ENCODE measurements at places on chromosomes 4 and X. TPM values are rescaled to one million over a fixed set of nuclear protein-coding genes. Genes with fewer than 3 reads are reported as not detected.

The CDX4 gene
- not detected for total RNA-seq

The MAGEA11 gene
- not detected for total RNA-seq

The NEXMIF gene
- 1.6 TPM for total RNA-seq

The LGI2 gene
- 0.33 TPM for total RNA-seq

The HAND2 gene
- total RNA-seq: 29.6 TPM

The ATRX gene
- 137 TPM for total RNA-seq

The GPRIN3 gene
- total RNA-seq: 4.0 TPM

The CXorf38 gene
- total RNA-seq: 23.9 TPM

The NHS gene
- total RNA-seq: 8.5 TPM

The ATP8A1 gene
- 17.0 TPM for total RNA-seq

The USP17L22 gene
- total RNA-seq: not detected

The TREX2 gene
- 1.0 TPM for total RNA-seq

The NFXL1 gene
- total RNA-seq: 22.7 TPM

The STBD1 gene
- 24.0 TPM for total RNA-seq

The SLC38A5 gene
- total RNA-seq: 12.1 TPM

The SMIM9 gene
- not detected for total RNA-seq

The C4orf51 gene
- total RNA-seq: not detected

The PITX2 gene
- 2.6 TPM for total RNA-seq

The REELD1 gene
- total RNA-seq: 1.3 TPM

The ATP11C gene
- 42.4 TPM for total RNA-seq

The NEUROG2 gene
- total RNA-seq: 0.33 TPM

The CCSER1 gene
- 55.7 TPM for total RNA-seq

The ZXDA gene
- total RNA-seq: 13.2 TPM

The PRRG1 gene
- 15.2 TPM for total RNA-seq

The CT45A2 gene
- total RNA-seq: not detected

The P2RY4 gene
- total RNA-seq: 0.33 TPM

The RNF212 gene
- total RNA-seq: 15.7 TPM

The DKK2 gene
- total RNA-seq: 1.6 TPM

The TMEM156 gene
- 1.0 TPM for total RNA-seq

The PCDH11X gene
- 1.3 TPM for total RNA-seq

The F8A2 gene
- total RNA-seq: 2.6 TPM

The GYPA gene
- total RNA-seq: not detected

The FAM114A1 gene
- 74.6 TPM for total RNA-seq

The TEX13C gene
- not detected for total RNA-seq

The CISD2 gene
- total RNA-seq: 23.9 TPM

The TKTL1 gene
- total RNA-seq: not detected

The GPR50 gene
- total RNA-seq: 0.15 TPM

The ETDB gene
- total RNA-seq: not detected

The ETDA gene
- not detected for total RNA-seq

The SHISA3 gene
- total RNA-seq: 3.8 TPM

The FOXR2 gene
- total RNA-seq: not detected

The RAB40A gene
- 0.48 TPM for total RNA-seq

The FRMPD4 gene
- under 0.01 TPM for total RNA-seq

The AR gene
- total RNA-seq: 51.8 TPM

The NUDT6 gene
- 8.5 TPM for total RNA-seq

All from breast epithelium (tissue), 4 donors.